ENCODE measurements at places on chromosomes 4 and X.

GRCh38 chrX:12007881-12008280 is 130.4 kb upstream of the FRMPD4 start:
- DNase-seq = peak; percentile 62

GRCh38 chr4:26056406-26056805 is 142.4 kb downstream of the SMIM20 start:
- no peak for DNase-seq

DNA sequence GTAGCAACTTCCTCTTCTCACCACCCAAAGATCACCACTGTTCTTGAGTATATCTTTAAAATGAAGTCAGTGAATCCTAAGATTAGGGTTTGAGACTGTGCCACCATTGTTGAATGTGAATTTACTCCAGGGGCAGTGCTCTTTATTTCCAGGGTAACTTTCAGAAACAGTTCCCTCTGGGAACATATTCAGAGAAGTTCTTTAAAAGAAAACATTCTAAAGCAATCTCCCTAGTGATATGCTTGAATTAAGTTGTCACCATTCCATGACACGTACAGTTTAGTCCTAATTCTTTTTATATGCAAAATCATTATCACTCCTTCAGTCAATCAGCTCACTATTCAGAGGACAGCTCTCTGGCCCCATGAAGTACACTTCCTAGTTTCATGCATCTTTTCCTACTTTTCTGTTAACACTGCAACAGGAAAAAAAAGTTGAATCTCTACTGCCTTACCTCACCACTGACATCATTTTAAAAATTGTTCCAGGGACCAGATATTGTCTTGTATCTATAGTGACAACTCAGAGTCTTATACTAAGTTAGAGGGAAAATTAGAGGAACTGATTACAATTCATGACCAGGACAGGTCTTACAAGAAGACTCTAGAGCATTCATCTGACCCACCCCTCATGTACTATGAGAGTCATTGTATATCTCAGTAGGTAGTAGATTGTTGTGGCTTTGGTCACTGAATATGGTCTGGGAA is 49.8 kb downstream of the PARM1 start:
- DNase-seq = no peak

DNA sequence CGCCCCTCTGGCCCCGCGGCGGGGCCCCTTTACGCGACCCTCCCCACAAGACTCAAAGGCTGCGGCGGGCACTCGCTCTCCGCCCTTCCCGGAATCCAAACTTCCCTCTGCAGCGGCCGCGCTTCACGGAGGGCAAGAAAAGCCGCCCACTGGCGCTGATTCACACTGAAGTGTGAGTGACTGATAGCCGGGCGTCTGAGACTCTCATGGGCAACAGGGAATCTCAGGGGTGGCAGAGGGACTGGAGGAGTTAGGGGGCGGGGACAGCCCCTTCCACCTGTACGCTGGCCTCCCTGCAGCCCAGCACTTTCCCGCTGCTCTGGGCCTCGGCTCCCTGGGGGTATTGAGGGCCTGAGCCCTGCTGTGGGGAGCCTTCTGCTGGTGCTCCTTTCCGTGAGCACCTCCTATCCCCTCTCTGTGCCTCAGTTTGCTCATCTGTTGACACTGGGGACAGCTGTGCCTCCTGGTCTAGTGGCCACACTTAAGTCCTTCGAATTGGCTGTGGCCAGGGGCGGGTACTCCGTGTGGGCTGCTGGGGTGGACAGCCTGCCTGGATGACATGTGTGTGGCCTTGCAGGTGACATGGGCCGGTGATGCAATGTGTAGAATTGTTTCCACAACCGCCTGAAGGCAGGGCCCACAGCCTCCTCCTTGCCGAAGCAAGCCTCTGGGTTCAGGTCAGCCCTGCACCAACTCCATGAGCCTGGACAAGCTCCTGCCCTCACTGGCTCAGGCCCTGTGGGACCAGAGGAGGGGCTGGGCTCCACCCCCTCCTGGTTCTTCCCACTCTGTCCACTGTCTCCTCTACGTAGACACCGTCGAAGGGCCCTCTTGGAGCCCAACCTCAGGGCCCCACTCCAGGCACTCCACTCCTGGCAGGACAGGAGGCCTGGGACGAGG is 951 bp downstream of the SH3BP2 start:
- DNase-seq = no peak

DNA sequence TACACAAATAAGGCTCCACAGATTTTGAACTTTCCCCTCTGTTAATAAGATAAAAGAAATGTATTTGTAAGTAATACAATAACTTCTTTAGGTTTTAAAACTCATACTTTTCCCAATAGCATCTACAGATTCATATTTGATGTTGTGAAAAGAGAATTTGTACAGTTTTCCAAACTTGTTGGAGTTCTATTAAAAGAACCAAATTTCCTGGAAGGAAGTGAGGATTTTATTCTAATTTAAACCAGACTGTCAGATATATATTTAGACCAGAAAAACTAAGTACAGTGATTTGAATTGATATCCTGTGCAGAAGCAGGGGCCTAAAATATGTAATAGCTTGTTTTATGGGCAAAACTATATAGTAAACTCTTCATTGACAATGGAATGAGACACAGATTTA is 53.7 kb downstream of the NAA11 start:
- DNase-seq = no peak

- peak; percentile 86 for DNase-seq
Observed at GRCh38 chr4:153137159-153137558, 67.1 kb upstream of the TRIM2 start.

GRCh38 chrX:134679221-134679620 is 20.9 kb upstream of the PLAC1 start:
- no peak for DNase-seq

GRCh38 chrX:40402831-40403533 is 177.8 kb upstream of the ATP6AP2 start:
- DNase-seq = no peak
